ENCODE measurements at places on chromosomes 5 and 9. TPM values are rescaled to one million over a fixed set of nuclear protein-coding genes. Genes with fewer than 3 reads are reported as not detected.

The TXNDC15 gene
- 43.6 TPM for total RNA-seq

The DTWD2 gene
- total RNA-seq = 1.7 TPM

The PGM5 gene
- total RNA-seq = 1.1 TPM

The ERCC8 gene
- 12.2 TPM for total RNA-seq

The C5orf58 gene
- total RNA-seq = not detected

The ZNF454 gene
- 1.2 TPM for total RNA-seq

The MCIDAS gene
- total RNA-seq = under 0.01 TPM

The PLPP7 gene
- 3.3 TPM for total RNA-seq

The FCN2 gene
- not detected for total RNA-seq

The PCDHGA7 gene
- 1.4 TPM for total RNA-seq

The PRRC1 gene
- total RNA-seq = 48.7 TPM

The CTSV gene
- 0.54 TPM for total RNA-seq
